NCI-H1417 (cell line): ENCODE measurements at places on chromosomes 5 and 9.

- no peak for DNase-seq
Measured at GRCh38 chr5:97576956-97577355, 393.9 kb upstream of the RIOK2 start.

GRCh38 chr5:137695651-137696428, 40.0 kb downstream of the KLHL3 start:
- no peak for DNase-seq

- peak; percentile 75 for DNase-seq
Measured at GRCh38 chr5:52560366-52560765, 227.3 kb upstream of the ITGA1 start.

DNA sequence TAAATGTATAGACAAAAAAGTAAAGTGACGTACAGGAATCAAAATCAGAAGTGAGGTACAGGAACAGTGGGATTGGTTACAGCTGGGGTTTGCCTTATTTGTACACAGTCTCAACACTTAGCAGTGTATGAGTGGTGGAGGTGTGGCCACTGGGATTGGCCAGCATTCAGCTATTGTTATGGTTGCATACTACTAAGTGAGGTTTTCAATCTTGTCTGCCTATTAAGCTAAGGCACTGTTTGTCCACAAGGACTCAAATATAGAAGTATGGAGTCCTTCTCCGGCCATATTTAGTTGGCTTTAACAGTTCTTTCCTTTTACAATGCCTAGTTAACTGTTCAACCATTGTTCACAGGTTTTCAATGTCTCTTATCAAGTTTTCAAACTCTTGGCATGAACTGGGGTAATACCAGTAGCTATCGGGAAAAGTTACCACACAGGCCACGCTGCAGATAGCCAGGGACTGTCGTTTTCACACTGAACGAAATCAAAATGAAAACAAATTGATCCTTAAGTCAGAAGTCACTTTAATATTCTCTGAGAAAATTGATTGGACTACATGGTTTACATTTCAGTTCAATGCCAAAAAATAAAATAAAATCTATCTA, 176.0 kb upstream of the FREM1 start:
- no peak for DNase-seq

GRCh38 chr9:132752877-132753592, 82.8 kb downstream of the GTF3C4 start:
- DNase-seq: no peak

GRCh38 chr5:67176936-67177335, 19.7 kb downstream of the CD180 start:
- no peak for DNase-seq

DNA sequence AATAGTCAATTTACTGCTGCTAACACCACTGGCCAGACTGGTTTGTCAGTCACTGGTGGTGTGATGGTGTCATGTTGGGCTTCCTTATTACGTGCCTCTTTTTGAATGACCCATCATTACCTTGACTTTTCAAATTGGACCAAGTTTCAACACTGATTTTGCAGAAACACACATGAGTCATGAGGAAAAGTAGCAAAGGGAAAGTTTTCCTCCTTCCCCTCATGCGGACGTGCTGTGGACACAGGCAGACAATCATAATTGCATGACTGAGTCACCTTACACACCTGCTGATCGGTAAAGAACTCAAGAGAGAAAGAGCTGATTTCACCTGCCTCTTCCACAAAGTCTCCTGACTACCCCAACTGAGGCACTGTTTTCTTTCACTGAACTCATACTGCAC, 324.5 kb downstream of the ARRDC3 start:
- peak; percentile 14 for DNase-seq

DNA sequence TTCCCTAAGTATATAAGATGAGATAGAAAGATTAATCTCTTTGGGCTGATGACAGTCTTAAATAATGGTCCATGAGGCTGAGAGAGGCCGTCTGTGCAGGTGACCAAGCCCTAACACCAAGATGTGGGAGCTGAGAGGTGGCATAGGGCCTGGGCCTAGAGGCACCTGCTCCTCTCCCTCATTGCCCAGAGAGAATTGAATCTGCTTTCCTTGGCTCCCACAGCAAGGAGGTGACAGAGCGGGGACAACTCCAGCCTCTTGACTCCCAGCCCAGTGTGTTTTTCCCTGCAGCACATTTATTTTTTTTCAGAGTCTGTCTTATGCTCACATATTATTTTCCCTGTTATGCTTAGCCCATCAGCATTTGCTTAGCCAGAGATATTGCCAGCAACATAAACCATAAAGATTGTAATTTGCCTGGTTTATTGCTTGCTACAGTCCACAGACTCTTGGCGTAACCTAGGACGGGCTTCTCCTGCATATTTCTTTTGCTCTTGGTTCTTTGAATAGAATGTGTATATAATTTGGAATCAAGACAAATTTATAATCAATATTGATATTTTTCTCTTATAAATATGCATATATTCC, 105.6 kb downstream of the NTRK2 start:
- no peak for DNase-seq

DNA sequence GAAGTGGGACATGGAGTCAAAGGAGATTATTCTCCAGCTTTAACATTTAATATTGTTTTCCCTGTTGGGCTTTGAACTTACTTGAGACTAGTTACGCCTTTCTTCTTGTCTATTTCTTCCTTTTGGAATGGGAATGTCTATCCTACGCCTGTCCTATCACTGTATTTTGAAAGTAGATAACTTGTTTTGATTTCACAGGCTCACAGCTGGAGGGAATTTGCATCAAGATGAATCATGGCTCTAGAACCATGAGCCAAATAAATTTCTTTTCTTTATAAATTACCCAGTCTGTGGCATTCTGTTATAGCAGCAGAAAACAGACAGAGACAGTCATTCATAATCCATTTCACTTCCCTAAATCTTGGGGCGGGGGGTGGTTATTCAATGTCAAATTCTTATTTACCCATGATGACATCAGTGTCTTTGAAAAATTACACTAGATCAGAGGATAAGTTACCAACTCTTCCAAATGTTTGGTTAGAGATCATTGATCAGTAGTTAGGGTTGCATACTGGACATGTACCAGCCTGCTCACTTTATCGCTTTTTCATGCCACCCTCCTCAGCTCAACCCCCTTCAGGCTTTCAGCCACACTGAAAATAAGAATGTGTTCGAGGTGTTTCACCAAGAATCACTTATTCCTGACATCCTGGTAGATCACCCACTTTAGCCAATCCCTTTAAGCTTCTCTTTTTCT, 419.6 kb upstream of the PIK3R1 start:
- DNase-seq: no peak

GRCh38 chr5:83731638-83732037, 11.0 kb upstream of the HAPLN1 start:
- no peak for DNase-seq

DNA sequence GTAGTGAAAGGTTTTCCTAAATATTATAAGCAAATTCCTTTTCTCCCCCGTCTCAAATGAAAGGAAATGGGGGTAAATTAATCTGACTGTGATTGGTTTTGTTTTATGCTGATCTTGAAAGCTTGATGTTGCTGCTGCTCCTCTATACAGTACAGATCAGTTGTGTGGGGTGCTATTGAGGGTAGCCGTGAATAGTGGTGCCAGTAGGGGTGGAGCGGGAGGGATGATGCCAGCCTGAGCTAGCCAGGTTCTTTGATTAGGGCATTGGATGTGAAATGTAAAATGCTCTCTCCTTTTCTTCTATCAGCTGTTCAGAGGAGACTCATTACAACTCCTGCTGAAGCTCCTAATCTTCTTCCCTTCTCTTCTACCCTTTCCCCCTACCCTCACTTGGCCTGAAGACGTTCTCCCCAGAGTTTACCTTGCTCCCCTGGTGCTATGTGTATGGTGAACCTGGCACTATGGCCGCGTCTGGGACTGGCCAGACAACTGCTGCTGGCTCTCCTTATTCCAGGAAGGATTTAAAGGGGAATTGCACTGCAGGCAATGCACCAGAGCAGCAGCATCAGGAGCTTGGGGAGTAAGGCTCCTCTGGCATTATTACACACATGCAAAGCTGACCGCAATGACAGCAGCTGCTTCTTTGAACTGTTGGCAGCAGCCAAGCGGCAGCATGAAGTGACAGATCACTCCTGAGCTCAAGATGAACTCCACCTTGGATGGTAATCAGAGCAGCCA, 566 bp downstream of the GPR21 start:
- no peak for DNase-seq

- no peak for DNase-seq
Measured at GRCh38 chr9:71929223-71929622, 17.8 kb downstream of the C9orf85 start.

- DNase-seq: peak; percentile 71
Measured at GRCh38 chr9:97735070-97735600, 38.0 kb upstream of the XPA start.

DNA sequence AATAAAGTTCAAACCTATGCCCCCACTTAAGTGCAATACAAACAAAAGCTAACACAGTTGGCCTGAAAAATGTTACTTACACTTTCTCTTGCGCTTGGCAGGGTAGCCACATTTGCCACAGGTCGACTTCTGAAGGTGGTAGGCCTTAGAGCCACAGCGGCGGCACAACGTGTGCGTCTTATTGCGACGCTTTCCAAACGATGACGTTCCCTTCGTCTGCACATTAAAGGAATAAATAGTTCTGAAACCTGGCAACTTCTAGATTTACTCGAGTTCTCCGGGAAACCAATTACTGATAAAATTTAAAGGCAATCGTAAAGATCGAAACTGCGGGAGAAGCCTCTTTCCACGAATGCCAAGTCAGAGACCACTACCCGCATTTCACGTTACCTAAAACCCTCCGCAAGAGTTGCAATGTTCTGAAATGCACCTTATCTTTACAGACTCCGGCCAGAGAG, 602 bp downstream of the RPL37 start:
- no peak for DNase-seq

GRCh38 chr5:130045334-130045733, 141.1 kb downstream of the CHSY3 start:
- DNase-seq: no peak

DNA sequence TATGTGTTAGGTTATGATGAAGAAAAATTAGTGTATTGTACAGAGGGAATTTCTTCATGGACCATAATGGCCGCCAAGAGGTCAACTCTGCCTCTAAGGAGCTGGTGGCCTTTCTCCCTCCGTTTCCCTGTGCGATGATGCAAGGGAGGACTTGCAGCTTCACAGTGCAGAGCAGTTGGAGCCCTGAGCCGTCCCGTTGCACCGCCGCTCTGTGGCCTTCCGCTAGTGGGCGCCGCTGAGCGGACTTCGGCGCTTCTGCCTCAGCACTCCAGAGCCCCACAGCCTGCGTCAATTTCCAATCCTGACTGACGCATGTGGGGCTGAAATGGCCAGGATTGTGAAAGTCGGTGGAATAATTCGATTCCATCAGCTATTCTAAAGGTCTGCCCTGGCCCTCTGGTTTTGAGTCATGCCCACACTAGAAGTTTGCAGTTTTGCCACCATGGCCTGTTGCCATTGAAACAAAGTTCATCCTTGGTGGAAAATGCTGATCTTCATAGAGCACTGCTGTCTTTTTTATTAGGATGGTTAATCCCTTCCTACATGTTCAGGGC, 22.7 kb upstream of the LECT2 start:
- DNase-seq: no peak

DNA sequence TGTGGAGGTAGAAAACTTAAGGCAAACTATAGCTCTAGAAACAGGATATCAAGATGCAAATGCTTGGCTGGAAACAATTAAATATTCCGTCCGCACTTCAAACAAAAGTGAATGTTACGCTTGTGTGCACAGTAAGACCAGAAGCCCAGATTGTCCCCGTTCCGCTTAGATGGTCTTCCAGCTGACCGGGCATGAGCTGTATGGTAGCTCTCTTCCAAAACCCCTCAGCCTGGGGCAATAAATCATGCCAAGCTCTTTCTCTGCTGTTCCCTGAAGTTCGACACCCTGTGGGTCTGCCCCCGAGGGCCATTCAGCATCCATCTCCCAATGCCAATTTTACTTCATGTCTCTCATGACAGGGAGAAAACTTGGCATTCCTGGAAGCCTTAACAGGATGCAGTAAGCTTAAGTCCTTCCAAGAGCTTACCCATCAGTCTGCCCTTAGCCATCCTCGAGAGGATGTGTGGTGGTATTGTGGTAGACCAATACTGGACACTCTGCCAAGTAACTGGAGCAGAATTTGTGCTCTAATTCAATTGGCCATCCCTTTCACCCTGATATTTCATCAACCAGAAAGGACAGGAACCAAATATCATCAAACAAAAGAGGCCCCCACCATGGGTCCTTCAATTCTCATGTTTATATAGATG, 70.7 kb upstream of the RANBP6 start:
- DNase-seq: no peak

GRCh38 chr5:42991404-42992087, 48.6 kb downstream of the ANXA2R start:
- DNase-seq: no peak

- no peak for DNase-seq
Measured at GRCh38 chr9:136865041-136865767, 904 bp downstream of the EDF1 start.

GRCh38 chr5:173710528-173710927, 94.1 kb upstream of the BOD1 start:
- DNase-seq: no peak

GRCh38 chr5:22250528-22250927, 602.6 kb downstream of the CDH12 start:
- peak; percentile 75 for DNase-seq

GRCh38 chr5:57032151-57032551, 80.2 kb upstream of the MIER3 start:
- peak; percentile 53 for DNase-seq

GRCh38 chr9:111484572-111484894, 350 bp upstream of the ECPAS start:
- no peak for DNase-seq

- DNase-seq: no peak
Measured at GRCh38 chr9:34506623-34507022, 16.2 kb downstream of the ENHO start.

- DNase-seq: no peak
Measured at GRCh38 chr5:6861667-6862066, 148.4 kb downstream of the TENT4A start.

GRCh38 chr9:129583308-129584038, 37.4 kb downstream of the C9orf50 start:
- no peak for DNase-seq

GRCh38 chr5:36054647-36055046, 12.0 kb downstream of the UGT3A2 start:
- no peak for DNase-seq

GRCh38 chr9:107638521-107639310, 149.1 kb upstream of the KLF4 start:
- DNase-seq: peak; percentile 91

DNA sequence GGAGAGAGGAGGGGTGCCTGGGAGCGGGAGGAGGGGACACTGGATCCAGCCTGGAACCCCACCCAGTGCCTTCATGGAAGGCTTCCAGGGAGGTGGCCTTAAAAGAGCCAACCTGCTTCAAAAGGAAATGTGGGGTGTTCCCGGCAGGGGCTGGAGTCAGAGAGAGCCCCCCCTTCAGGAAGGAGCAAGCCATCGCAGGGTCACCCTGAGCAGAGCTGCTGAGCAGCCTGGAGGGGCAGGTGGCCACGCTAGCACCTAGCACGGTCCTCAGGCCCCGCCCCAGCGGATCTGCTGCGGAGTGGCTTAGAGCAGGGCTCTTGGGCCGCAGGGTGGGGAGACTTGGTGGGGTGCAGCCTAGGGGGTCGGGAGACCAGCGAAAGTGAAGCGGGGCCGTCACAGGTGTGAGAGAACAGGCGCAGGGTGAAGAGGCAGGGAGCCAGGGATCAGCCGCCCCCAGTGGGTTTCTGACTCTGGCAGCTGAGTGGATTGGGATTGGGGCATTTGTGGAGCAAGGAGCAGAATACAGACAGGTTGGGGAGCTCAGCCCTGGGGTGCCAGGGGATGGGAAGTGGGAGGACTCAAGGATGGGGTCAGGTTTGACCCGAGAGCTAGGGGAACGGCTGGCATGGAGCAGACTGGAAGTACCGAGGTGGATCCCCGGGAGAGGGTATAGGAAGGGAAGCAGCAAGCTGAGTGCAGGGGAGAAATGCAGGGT, 1.5 kb downstream of the LCN2 start:
- no peak for DNase-seq

- no peak for DNase-seq
Measured at GRCh38 chr5:38093855-38094254, 164.5 kb upstream of the EGFLAM start.
